Effector memory CD8-positive, alpha-beta T cell (primary cell): ENCODE measurements at places on chromosomes 4 and X.
A peak's percentile ranks its signal among the peaks of the same experiment; 100 is the strongest.

DNA sequence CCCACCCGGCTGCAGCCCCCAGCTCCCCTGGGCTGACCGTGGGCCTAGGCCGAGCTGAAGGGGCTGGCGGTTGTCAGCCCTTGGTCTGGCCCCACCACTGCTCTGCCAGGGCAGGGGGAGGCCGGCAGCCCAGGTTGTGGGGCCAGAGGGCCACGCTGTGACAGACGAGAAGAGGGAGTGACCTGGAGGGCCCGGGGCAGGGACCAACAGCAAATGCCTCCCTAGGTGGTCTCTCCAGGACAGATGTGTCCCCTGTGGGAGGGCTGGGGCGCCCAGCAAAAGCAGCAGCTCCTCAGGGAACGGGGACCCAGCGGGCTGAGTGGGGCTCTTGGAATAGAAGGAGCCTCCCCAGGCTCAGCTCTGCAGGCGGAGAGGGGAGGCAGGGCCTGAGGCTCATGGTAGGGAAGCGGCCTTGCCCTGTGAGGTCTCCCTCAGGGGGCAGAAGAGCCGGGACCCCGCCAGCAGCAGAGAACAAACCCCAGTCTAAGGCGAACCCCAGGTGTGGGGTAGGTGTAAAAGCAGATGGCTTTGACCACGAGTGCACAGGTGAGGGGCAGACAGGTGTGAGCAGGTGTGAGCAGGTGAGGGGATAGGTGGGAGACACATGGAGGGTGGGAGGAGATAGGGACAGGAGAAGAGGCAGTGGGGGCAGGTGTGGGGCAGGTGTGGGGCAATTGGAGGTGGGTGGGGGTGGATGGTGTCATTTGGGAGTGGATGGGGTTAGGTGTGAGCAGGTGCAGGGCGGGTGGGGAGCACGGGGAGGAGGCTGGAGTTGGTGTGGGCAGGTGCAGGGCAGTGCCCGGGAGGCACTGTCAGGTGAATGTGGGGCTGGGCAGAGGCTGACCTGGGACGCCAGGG is 34.1 kb upstream of the SPON2 start:
- no peak for DNase-seq

GRCh38 chr4:3529363-3529762 is 2.9 kb downstream of the LRPAP1 start:
- no peak for DNase-seq

DNA sequence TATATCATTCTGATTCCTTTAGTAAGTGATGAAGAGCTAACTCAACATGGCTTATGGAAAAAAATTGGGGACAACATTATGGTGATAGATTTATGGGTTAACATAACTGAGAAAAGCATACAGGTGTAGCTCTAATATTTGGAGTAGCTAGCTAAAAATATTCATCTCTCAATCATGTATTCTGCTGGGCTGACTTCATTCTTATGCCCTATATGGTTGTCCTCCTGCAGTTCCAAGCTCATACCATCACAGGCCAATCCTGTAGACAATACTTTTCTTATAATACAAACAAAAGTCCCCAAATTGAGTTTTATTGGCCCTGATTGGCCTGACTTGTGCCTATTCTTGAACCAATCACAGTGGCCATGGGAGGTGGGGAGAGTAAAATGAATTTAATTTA is 6.7 kb upstream of the FAM241A start:
- DNase-seq: no peak

GRCh38 chrX:30874851-30875250 is 14.2 kb downstream of the TAB3 start:
- no peak for DNase-seq

DNA sequence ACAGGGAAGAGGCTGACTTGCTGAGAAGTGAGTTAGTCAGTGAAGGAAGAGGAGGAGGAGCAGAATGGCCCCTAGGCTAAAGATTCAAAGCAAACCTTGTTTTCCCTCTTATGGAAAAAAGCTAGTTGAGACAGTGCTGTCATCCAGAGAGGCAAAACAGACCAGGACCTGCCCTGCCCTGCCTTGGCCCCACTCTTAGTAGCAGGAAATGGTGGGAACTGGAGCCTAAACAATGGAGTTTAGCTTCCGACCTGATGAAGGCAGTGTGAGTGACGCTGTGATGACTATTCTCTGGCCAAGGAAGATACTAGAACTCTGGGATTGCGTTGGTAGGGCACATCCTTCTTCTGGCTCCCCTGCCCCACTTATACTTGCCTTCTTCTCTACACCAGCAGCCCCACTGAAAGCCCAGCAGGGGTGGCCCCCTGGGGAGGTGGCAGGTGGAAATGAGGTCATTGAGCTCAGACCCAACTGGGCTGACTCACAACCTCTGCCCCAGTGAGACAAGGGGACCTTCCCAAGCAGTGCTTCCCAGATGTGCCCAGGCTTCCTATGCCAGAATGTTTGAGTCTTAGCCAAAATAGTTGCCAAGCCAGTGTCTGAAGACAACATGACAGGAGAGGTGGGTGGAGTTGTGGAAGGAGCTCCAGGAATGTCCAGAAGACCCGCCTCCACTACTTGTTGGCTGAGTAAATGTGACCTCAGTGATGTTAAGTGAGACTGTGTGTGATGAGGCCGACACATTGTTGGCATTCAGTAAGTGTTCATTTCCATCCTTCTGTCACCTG is 38.8 kb downstream of the MSN start:
- peak; percentile 12 for DNase-seq

DNA sequence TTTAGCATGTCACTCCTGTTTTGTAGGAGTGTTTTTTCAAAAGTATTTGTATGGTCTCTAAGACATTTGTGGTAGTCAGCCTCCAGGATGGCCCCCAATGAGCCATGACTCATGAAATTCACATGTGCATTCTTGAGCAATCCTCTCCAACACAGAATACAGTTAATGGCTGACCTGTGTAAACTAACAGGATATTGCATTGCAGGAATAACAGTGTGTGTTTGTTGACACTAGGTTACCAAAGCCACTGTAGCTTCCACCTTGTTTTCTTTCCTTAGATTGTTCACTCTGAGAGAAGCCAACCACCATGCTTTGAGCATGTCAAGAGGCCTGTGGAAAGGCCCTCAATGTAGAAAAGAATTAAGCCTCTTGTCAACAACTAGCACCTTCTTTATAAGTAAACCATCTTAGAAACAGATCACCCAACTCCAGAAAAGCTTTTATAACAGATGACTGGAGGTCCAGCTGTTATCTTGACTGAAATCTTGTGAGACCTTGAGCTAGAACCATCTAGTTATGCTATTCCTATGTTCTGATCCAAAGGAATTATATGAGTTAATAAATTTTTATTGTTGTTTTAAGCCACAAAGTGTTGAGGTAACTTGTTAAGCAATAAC is 28.5 kb downstream of the TBCK start:
- DNase-seq: no peak

GRCh38 chrX:3485727-3486126 is 139.3 kb upstream of the MXRA5 start:
- no peak for DNase-seq

DNA sequence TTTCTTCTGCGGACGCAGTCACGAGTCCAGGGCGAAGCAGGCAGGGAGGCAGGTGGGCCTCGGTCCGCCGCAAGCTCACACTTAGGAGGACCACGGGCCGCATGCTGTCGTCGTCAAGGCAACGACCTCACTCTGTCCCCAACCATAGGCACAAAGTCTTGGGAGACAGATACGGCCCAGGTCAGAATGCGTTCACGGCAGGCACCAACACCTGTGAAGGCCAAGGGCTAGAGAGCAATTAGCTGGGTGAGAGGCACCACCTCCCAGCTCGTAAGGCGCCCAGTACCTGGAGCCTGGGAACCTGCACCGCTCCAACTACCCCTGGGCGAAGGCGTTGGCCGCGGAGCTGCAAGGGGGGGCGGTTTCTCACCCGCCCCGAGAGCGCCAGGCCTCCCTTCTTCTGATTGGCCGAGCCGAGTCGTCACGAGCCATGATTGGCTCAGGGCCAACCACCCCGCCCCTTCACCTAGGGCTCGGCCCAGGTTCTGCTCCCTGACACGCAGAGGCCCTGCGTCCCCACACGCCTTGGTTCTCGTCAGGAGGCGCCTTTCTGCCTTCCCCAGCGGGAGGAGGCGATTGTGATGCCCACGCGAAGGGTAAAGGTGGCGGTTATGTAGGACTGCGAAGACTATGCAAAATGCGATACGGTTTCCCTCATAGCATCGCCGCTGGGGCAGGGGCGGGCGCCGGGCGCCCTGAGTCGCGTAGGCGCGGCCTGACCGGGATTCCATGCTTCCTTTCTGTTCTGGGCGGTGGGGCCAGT is at the start of gene CDKL2:
TSS of gene CDKL2 (minus strand) at position 355 of the 763 bp plus-strand sequence. CDS start 4,540 bp downstream, outside the sequence.
- DNase-seq: peak; percentile 93

DNA sequence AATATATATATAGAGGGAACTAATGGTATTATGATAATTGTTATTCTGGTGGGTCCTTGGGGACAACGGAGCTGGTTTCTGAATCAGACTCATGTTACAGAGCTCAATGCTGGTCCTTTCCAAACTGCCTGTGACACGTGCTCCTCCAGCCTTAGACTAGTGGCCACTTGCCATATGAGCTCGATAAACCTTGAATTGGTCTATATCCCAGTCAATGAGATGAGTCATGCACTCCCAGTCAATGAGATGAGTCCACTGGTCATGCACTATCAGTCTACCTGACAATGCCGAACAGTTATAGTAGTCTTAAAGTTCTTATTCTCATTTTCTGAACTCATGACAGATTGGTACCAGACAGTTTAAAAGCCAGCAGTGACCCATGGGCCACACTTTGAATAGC is 325.2 kb downstream of the LDB2 start:
- DNase-seq: no peak

DNA sequence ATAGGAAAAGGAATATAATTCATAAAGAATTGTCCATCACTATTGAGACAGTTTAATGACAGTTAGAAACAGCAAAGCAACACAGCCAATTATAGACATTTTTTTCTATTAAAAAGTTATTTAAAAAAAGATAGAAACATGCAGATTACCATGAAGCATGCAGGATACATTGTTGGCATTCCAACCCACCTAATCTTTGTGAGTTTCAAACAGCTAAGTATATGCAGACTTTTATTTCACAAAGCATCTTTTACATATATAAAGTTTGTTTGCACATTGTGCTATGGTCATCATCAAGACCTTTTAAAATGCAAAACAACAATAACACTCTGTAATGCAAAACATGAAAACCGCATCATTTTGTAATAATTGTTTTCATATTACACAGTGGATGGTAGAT is 125.9 kb upstream of the ETNPPL start:
- no peak for DNase-seq

GRCh38 chrX:45716750-45717149 is 516.1 kb upstream of the DIPK2B start:
- no peak for DNase-seq

DNA sequence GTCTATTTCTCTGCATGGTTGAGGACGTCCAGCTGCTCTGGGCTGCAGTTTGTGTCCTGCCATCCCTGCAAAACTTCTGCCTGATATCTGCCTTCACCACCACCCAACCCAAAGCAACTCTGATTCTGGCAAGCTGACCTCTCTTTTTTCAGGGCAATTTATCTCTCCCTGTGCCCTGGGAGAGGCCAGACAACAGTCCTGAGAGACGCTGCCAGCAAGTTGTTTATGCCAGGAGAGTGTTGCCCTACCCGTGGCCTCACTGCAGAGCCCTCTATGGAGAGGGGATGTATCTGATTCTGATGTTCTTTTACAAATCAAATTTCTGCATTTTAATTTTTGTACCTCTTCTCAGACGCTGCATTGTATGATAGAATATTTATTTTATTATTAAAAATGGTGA is 36.6 kb upstream of the BRWD3 start:
- no peak for DNase-seq

GRCh38 chr4:55183926-55184599 is 58.7 kb upstream of the KDR start:
- DNase-seq: no peak

DNA sequence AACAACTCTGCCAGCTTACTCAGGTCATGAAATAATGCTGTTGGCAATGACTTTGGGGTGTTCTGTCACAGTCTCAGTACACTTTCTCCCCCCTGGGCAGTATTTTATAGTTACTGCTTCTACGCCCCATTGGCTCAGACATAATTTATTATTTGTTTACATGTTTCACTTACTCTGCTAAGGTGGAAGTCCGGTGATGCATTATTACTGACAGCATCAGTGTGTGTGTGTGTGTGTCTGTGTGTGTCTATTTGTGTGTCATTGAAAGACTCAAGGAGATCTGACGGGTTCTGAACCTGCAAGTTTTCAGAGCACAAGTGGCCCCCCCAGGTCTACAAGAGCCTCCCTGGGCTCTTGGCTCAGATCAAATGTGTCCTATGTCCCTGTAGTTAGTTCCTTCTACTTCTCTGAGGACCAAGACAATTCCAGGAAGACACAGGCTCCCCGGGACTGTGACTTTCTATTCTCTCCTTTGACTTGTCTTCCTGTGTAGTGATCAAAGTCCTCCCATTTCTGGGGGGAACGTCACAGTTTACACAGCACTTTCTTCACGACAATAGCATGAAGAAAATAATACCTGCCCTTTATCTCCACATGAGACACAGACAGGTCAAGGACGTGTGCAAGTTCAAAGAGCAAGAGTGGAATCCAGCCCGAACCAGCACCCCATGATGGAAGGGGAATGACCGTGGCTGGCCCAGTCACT is 283.7 kb upstream of the GATB start:
- no peak for DNase-seq

DNA sequence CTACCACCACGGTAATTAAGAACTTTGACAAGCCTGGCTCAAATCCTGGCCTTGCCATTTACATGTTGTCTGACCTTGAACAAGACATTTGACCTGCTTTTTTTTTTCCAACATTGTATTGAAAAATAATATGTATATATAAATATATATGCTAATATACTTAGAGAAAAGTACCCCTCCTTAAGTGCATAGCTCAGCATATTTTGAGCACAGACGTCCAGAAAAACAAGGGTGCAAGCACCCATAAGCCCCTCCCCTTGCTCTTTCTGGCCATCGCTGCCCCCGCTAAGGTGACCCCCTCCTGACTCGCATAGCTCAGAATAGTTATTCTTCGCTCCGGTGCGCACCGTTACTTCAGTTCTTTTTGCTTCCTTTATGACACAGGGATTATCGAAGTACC is 742.0 kb upstream of the FRG1 start:
- no peak for DNase-seq

DNA sequence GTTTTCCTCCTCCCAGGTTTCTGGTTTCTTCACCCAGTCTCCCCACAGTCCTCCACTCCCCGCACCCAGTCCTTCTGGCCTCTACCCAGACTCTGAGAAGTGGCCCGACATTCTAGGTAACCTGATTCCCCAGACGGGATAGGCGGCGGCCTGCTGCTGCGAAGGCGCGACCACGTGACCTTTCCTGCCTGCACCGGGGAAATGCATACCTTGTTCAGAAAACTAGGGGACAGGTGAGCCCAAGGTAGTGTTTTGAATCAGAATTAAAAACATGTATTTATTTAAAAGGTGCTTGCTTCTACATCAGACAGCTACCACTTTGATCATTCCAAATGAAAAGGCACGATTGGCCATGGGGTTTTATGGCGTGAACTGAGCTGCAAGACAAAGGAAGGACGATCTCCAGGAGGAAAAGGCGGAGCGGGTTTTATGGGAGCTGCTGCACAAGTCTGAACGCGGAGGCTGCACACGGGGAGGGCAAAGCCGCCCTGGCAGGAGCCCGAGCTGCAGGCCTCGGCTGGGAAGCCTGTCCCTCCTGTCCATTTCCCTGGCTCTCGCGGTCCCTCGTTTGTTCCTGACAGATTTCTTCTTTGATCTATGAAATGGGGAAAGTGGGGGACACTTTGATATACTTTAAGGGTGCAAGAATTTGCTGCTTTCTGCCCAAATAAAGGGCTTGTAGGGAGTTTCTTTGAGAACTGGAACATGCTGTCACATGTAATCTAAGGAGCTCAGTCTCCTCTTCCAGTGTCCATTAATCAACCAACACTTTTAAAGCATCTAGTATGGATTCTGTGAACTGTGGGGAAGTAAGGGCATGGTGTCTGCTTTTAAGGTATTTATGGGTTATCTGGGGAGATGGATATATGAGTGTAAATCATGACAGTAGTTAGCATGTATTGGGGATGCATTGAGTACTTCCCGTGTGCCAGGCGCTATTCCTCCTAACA is 150.9 kb downstream of the SPRY1 start:
- no peak for DNase-seq
